NCI-H748 treated with DMSO at 0.1 percent for 48 hours (cell line): ENCODE measurements at places on chromosomes 2 and 18.

GRCh38 chr2:168649105-168649504, 153.3 kb upstream of the NOSTRIN start:
- no peak for DNase-seq

GRCh38 chr2:88148929-88149438, 21.1 kb upstream of the FABP1 start:
- DNase-seq, result no peak

DNA sequence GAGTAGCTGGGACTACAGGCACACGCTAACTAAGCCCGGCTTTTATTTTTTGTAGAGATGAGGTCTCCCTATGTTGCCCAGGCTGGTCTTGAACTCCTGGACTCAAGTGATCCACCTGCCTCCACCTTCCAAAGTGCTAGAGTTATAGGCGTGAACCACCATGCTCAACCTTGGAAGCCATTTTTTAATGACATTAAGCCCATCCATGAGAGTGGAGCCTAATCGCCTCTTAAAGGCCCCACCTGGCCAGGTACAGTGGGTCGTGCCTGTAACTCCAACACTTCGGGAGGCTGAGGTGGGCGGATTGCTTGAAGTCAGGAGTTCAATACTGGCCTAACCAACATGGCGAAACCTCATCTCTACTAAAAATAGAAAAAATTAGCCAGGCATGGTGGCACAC, 41.6 kb upstream of the TFCP2L1 start:
- DNase-seq, result no peak

DNA sequence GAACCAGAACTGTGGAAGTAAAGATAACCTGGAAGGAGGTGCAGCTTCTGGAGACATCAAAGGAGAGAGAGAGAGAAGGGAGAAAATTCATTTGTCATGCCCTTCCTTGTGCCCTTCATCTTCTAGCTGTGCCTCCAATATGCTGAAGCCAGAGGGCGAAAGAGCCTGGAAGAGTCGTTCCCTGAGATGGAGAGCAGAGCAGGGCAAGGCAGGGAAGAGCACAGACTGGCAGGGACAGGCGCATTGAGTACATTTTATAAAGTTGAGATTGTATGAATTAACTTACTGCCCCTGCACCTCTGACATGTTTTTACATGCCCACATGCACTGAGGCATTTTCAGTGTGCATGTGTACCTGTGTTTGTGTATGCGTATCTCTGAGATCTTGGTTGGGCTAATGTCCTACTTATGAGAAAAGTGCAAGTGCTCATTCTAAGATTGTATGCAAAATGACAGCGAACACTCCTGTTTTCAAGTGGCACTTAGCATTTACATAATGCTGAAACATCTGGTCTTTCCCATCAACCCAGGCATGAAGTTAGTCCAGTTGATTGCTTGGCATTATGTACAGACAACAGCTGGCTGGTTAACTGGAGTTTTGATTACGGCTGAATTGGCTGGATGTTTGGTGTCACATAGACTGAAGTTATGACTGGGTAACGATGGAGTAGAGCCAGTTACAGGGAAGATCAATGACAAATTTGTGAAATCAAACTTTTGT, 23.7 kb upstream of the MMADHC start:
- DNase-seq, result no peak

DNA sequence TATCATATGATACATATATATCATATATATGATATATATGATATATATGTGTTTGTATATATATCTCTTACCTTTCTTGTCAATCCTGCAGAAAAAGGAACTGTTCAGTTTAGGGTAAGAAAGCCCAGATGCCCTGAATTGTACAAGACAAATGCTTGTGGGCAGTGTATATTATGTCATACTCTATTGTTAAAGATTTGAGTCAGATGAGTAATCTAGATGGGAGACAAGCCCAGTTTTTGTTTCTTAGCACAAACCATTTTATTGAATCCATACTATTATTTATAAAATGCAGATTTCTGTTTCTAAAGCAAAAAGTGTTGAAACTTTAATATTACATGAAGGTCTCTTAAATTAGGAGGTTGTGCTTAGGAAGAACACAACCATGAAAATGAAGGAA, 90.6 kb downstream of the VRK2 start:
- no peak for DNase-seq

DNA sequence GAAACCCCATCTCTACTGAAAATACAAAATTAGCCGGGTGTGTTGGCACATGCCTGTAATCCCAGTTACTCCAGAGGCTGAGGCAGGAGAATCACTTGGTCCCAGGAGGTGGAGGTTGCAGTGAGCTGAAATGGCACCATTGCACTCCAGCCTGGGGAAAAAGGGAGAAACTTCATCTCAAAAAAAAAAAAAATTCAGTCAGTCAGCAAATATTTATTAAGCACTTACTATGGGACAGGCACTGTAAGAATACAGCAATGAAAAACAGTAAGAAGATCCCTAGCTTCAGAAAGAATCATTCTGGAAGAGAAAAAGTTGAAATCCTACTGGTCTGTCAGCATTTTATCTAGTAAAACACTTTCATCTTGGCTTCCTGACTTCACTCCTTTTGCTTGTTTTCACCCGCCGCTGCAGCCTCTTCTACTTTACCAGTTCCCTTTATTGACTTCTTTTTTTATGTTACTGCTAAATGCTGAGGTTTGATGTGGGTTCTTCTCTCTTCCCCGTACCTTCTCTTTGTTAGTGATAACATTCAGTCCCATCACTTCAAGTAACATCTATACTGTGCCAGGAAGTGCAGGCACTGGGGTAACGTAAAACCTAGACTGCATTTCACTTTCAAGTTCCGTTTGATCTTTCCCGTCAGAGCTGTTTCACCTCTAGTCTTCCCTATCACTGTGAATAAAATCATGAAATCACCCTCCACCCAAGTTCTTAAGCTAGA, 10.8 kb upstream of the TAF4B start:
- no peak for DNase-seq

DNA sequence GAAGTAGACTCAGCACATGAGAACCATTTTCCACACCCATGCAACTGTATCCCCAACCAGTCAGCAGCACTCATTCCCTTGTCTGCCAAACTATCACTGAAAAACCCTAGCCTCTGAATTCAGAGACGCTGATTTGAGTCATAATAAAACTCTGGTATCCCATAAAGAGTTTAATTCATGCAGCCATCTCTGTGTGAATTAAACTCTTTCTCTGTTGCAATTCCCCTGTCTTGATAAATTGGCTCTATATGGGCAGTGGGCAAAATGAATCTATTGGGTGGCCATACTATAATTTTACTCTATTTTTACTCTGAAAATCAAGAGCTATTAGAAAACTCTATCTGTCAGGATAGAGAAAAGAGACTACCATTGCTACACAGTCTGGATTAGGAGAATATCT, 40.6 kb upstream of the TWSG1 start:
- no peak for DNase-seq

DNA sequence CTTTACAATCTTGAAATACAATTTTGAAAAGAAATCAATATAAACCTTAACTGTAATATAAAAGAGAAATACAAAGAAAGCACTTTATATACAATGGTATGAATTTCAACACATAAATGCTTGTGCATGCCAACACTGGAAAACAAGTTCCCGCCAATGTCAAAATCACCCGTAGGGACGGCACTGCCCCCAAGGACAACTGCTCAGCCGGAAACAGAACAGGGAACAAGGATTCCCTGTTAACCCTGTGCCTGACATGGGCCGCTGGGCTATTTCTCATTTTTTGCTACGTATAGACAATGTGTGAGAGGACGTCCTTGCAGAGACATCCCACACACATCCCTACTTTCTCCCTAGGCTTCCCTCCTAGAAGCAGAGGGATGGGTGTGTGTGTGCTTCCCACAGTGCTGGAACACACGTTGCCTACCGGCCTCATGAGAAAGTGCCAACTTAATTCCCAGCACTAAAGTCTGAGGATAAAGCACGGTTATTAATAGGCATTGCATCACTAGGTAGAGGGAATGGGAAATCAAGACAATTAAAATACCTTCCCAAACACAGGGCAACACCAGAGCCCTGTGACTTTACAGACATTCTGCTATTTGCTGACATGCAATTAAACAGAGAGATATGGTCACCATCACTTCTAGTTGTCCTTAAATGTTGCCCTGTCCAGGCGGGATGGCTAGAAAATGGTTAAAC, 14.4 kb downstream of the AFG3L2 start:
- no peak for DNase-seq

DNA sequence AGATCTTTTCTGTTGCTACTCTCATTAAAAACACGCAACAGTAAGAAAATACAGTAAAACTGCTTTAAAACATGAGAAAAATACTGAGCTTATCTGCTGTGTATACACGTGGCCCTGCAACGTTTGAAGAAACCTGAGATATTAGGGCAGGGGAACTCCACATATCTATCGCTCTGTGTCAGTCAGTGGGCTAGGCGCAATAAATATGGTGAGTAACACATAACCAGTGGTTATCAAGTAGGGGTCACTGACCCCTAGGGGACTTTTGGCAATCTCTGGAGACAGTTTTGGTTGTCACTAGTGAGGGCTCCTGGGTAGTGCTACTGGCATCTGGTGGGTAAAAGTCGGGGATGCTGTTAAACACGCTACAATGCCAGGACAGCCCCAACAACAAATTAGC, 14.9 kb downstream of the STAT1 start:
- DNase-seq, result no peak

DNA sequence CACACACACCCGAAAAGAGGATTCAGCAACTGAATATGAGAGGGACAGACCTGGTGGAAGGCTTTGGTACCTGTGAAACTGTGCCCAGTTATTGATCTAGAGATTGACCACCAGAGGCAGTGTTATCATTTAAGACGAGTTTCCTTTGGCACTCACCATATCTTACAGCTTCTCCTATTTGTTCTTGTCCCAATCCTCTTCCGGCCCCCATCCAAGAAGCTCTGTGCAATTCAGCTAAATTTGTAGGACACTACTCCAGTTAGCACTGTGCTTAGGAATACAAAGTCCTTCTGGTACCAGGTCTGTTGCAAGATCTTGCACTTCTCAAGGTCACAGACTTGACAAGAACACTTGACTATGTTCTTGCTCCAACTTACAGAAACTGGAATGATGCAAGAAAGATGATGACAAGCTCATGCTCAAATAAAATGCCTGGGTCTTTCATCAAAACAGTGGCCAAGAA, 177.7 kb downstream of the TMEM247 start:
- DNase-seq, result no peak

DNA sequence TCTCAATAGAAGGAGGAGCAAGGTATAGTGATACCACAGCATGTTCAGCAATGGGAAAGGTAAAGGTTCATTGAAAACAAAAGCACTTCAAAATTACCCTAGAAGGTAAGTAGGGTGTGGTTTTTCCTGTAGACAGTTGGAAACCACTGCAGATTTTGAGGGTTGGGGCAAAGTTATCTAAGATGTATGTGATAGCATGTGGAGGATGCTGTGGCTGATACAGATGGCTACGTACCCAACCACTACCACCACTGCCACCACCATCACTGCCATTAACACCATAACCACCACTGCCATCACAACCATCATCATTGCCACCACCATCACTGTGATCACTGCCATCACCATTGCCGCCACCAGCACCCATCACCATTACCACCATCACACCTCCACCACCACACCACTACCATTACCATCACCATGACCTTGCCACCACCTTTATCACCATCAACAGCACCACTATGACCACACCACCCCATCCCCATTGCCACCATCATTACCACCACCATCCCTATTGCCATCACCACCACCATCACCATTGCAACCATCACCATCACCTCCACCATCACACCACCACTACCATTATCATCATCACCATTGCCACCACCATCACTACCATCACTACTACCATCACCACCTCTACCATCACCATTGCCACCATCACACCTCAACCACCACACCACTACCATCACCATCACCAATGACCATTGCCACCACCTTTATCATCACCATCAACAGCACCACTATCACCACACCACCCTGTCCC, 3.7 kb downstream of the TMSB10 start:
- DNase-seq, result no peak

DNA sequence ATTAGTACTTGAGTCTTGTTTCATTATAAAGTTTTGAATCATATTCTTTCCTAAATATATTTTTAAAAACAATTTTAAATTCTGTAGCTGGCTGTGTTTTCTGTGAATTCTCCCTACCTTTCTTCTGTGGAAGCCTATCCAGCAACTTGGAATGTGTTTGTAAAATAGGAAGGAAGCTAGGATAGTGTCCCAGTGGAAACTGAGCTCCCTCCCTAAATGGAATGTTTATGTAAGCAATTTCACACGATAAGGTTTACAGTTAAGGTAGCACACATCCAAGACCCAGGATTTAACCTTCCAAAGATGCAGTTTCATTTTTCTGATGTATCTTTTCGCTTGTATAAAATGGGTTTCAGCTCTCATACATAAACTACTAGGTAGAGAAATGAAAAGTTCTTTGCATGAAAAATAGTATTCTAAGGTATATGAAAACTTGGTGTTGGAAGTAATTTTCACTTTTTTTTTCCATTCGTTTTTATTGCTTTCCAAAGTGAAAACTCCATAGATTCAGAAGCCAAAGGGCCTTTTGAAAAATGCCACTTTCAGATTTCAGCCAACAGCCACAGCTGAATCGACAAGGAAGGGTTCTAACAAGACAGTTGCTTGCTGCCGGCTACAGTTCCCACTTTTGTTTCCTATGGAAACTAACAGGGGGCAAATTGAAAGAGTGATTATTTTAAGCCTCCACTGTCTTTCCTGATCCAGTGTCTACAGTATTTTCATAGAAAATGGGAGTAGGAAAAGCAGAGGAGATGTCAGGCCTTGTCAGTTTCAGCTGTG, 405.1 kb upstream of the POU3F3 start:
- no peak for DNase-seq

DNA sequence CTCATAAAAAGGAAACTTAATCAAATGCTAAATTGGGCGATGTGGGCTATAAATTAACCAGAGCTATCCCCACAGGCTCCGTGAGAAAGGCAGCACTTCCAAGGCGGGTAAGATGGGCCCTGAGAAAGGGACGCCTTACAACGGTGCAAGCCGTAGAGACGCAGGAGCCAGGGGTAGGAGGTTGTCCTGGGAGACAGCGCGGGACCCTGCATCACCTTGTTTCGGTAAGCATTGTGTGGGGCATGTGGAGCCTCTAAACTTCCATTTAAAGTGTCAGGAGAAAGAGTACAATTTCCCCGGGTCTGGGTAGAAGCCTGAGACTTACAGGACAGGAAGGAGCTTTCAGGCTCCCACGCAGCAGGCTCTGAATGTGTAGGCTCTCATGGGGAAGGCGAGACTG, 1.2 kb upstream of the PER2 start:
- no peak for DNase-seq

GRCh38 chr2:240399419-240400324, 35.8 kb upstream of the GPC1 start:
- no peak for DNase-seq

DNA sequence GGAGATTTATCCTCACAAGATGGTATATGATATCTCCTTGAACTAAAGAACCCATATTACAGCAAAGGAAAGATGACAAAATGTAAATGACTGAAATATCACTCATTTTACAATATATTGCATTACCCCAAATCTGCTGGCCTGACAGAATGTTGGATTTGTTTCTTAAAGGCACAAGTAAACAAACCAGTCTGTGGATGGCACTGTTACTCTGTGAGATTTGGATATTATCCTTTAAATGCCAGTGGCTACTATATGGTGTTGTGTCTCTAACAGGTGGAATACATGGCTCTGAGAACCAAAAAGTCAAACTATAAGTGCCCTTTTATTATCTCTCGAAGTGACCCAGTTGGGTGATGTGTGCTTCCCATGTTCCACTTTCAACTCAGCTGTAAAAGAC, 125.7 kb downstream of the PDE1A start:
- DNase-seq, result no peak

GRCh38 chr2:595831-596592, 81.2 kb downstream of the TMEM18 start:
- DNase-seq, result no peak

GRCh38 chr2:129233751-129234406, 745.6 kb upstream of the RAB6C start:
- no peak for DNase-seq

- no peak for DNase-seq
Observed at GRCh38 chr2:48417856-48418838, 111.8 kb upstream of the STON1 start.
